ENCODE measurements at places on chromosomes 5 and 9. TPM values are rescaled to one million over a fixed set of nuclear protein-coding genes. Genes with fewer than 3 reads are reported as not detected.

- no peaks in the 10 kb centered on the region for H3K4me1 ChIP-seq
- no peak overlapping the region for H3K27ac ChIP-seq
- H3K36me3 ChIP-seq, result peaks cover 30% of the 10 kb centered on the region
- H3K27me3 ChIP-seq, result no peaks in the 10 kb centered on the region
- no peak for DNase-seq
- no peak overlapping the region for H3K4me3 ChIP-seq
Observed at GRCh38 chr9:26863074-26863473, 29.5 kb downstream of the CAAP1 start.

DNA sequence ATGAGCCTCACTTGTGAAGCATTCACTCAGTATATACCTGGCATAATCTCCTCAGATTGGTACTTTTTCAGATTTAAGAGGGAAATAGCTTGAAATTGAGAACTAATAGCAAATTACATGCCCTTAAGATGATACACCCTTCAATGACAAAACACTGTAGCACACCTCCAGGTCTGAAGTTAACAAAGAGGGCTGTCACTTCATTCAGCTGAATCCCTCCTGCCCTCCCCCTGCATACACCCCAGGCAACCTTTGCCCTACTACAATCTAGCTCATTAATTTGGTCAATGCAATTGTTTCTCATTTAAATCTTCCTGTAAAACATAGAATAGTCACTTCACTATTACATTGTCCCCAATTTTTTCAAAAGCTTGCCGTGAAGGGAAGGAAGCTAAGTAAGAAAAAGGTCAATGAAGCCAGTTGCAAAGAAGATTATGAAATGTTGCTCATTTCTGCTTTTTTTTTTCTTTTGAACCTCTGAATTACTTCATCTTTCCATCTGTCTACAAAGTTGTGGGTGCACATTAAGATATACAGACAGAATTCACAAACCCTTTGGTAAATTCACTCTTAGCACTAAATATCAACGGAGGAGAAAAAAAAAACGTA, 294.8 kb upstream of the PTGER4 start:
- DNase-seq, result no peak
- H3K27ac ChIP-seq, result no peak overlapping the region
- H3K4me3 ChIP-seq, result no peak overlapping the region
- H3K4me1 ChIP-seq, result no peaks in the 10 kb centered on the region

Gene RNF183
- 0.48 TPM for total RNA-seq

Gene PCDH12
- not detected for total RNA-seq

Measured in endodermal cell (in vitro differentiated cells).